ENCODE measurements at places on chromosomes 2 and 18.

- no peak for DNase-seq
These were observed 96.0 kb upstream of the OTOS start for GRCh38 chr2:240236217-240237111.

DNA sequence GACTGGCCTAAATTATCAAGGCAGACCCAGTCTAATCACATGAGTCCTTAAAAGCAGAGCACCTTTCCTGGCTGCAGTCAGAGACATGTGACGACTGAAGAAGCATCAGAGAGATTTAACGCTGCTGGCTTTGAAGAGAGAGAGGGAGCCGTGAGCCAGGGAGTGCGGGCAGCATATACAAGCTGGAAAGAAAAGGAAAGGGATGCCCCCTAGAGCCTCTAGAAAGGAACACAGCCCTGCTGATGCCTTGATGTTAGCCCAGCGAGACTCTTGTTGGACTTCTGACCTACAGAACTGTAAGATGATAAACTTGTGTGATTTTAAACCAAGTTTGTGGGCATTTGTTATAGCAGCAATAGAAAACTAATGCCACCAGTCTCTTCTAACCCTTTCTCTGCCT is 58.1 kb downstream of the HEATR5B start:
- no peak for DNase-seq

- no peak for DNase-seq
These were observed 24.5 kb downstream of the HDAC4 start for GRCh38 chr2:239376351-239376750.

DNA sequence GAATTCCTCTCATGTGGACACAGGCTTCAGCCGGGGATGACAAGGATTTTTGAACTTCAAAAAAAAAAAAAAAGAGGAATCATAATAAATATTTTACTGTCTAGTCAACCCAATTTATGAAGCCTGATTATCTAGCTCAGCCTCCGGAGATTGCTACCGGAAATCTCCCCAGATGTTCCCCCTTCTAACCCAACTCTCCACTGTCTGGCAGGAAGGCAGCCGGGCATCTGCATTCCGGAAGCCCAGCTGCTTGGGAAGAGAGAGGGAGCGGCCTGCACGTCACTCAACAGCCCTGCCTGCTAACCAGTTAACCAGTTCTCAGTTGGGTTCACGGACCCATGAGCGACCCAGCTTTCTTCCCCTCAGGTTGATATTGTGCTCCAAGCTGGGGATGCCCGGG is 87.2 kb upstream of the POU3F3 start:
- DNase-seq: peak; percentile 68

- DNase-seq: no peak
These were observed 2.2 kb downstream of the CFAP221 start for GRCh38 chr2:119546447-119546767.

DNA sequence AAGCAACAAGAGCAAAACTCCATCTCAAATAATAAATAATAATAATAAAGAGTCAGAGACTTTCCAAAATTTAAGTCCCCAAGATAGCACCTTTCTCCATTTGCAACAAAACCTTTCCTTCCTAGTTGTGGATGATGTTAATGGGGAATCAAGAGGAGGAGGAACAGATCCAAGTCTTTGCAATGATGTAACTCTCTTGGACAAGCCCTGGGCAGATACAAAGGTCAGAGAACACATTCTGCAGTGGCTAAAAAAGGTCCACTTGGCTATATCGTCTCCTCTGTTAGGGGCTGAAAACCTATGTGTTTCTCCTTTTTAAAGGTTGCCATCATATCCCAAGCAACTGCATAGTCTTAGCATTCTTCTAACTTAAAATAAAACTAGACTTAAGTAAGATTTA is 151.1 kb downstream of the TMEM163 start:
- DNase-seq: no peak

GRCh38 chr2:150413366-150413765 is 74.1 kb downstream of the RND3 start:
- DNase-seq: no peak

DNA sequence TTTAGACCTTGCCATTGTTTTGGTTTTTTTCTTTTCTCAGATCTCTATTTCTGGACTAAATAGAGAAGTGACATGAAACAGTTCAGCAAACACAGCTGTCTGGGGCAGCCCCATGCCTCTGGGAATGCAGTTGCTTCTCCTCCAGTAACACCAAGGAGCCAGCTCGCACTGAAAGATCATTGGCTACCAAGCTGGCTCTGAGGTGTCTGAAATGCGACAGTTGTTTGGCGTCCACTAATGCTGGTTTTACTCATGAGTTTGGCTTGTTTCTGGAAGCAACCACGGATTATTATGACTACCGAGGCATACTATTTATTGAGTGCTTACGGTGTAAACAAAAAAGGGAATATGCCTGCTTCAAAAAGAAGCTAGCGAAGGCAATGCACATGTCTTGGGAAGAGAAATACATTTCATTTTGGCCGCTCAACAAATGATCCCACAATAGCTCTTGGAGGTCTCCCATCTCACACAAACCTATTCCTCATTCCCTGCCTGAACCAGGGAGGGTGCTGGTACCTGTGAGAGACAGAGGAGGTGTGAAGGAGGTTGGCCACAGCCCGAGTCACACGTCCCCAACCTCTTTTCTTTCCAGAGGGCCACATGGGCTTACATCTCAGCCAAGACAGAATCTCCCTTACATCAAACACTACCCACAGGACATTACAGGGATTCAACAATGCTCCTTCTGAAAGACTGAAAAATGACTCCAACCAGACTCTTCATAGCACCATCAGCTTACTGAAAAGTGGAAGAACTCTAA is 37.5 kb upstream of the NEB start:
- no peak for DNase-seq

GRCh38 chr2:220628252-220628651 is 943.9 kb downstream of the EPHA4 start:
- no peak for DNase-seq

GRCh38 chr2:101230541-101231001 is 22.1 kb upstream of the CNOT11 start:
- no peak for DNase-seq

- DNase-seq: no peak
These were observed 117.1 kb upstream of the STPG4 start for GRCh38 chr2:47272031-47272864.

Measured in HS-5 (cell line).